ENCODE measurements at places on chromosomes 1 and 21.

- DNase-seq = no peak
These were observed 543 bp upstream of the KCNJ10 start for GRCh38 chr1:160070243-160071163.

GRCh38 chr1:42311138-42311537 is 23.9 kb downstream of the FOXJ3 start:
- DNase-seq = peak; percentile 28

- peak; percentile 61 for DNase-seq
These were observed 492.2 kb upstream of the PKN2 start for GRCh38 chr1:88191917-88192316.

DNA sequence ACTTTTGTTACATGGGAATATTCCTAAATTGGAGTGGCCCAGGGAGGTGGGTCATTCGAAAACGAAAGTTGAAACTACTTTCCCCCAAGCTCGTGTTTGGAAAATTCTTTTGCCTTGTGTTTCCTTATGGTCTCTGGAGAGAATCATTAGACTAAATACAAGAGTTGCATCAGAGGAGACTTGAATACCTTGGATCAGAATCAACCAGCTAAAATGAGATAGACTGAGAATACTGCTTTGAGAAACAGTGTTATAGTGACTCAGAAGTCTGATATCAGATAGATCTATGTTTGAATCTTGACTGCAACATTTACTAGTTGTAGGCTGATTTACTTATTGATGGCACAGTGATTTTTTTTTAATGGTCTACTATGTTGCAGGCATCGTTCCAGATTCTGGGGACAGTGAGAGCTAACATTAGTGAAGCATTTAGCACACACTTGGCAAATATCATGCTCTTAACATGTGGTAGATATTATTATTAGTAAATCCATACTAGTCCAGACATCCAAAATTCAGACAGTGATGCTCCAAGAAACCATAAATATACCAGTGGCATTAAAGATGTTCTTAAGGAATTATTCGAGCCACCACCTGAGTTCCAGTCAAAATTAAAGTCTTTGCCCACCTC is 12.9 kb upstream of the ACTN2 start:
- no peak for DNase-seq

GRCh38 chr1:156356875-156357534 is 12.0 kb upstream of the RHBG start:
- DNase-seq = no peak

DNA sequence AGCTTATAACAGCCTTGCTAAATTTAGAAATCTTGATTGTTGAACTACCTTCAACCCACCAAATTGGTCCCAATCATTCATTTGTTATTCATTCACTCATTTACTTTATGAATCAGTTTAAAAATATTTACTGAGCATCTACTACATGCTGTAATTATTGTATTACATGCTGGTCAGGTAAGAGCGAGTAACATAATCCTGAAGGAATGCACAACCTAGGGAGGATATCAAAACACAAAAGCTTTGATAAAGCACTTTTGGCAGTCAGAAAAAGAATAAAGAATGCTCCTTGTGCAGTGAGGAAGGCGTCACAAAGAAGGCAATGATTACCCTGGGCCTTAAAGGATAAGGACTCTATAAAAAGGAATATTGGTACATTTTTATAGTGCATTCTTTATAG is 518.9 kb upstream of the NR5A2 start:
- DNase-seq = no peak

- peak; percentile 59 for DNase-seq
These were observed 20.9 kb downstream of the SLC9A1 start for GRCh38 chr1:27133991-27134390.

Measured in MV-4-11 (cell line).